Activated naive CD4-positive, alpha-beta T cell (primary cell): ENCODE measurements at places on chromosomes 16 and 17.

DNA sequence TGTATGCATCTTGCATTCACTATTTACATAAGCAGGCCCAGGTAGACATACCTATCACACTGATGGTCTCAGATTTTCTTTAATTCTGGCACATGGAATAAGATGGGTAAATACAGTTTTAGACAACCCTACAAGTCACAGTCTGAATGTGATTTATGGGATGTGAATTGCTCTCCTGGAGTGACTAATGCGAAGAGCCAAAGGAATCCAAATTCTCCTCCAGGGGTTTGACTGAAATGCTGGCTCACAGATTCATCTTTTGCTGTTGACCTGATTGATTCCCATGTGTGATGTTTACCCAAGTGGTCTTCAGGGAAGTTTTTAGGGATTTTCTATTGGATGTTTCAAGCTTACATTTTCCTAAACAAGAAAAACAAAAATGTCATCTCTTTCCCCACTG, 277.9 kb upstream of the MON1B start:
- DNase-seq = no peak

DNA sequence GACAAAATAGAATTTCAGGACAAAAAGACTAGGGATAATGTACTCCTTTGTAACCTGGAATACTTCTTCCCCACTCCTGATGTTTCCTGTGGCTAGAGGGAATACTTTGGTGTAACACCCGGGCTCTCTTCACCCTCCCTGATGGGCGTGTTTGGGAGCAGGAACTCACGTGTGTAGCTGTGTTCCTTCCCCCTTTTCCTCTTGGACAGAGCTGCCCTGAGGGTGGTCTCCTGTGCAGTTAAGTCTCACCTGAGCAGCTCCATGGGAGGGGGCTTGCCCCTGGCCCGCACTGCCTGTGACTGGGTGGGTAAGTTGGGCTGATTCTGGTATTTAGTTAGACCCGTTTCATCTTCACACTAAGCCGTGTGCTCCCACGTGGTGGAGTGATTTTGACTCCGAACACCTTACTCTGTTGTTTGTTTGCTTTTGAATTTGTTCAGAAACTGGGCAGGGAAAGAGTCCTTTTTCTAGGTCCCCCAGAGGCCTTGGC, 87.9 kb downstream of the OR1D5 start:
- DNase-seq = no peak

GRCh38 chr16:80189476-80190175, 351.2 kb upstream of the DYNLRB2 start:
- DNase-seq = no peak

DNA sequence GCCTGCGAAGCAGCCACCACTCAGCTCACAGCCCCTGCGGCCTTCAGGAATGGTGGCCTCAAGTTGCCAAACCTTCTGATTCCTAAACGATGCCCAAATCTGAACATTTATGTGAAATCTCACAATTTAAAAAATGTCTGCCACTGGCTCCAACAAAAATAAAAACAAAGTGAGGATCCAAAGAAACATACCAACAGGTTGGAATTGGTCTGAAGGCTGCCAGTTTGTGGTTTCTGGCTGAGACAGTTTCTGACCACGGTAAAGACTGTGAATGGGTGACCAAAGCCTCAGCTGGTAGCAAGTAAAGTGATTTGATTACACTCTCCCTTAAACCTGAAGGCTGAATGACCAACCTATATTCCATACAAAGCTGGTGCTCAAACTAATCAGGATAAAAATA, 24.9 kb downstream of the LITAFD start:
- no peak for DNase-seq
